ENCODE measurements at places on chromosomes 12 and 14.

GRCh38 chr14:48075487-48075886 is 400.1 kb upstream of the MDGA2 start:
- no peak for DNase-seq

DNA sequence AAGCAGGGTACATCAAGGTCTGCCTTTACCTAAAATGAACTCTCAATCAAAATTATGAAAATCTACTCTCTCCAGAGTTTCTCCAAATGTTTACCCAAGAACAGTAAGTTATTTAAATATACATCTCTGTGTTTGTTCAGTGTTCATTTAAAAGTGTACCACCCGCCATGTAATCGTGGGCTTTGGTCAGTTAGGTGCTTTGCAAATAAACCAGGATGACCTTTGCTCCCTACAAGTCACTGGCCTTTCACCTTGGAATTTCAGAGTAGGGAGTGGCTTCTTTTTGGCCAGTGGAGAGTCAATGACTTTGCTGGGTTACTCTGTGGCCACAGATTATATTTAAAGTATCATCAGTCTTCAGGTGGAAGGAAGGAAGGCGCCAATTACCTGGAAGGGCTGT is 74.6 kb upstream of the PTPRB start:
- DNase-seq, result no peak

GRCh38 chr14:85306024-85306423 is 223.9 kb upstream of the FLRT2 start:
- no peak for DNase-seq

GRCh38 chr12:11836282-11837151 is 187.0 kb downstream of the ETV6 start:
- no peak for DNase-seq

- DNase-seq, result no peak
Measured at GRCh38 chr12:32051511-32052211, 55.0 kb upstream of the BICD1 start.

DNA sequence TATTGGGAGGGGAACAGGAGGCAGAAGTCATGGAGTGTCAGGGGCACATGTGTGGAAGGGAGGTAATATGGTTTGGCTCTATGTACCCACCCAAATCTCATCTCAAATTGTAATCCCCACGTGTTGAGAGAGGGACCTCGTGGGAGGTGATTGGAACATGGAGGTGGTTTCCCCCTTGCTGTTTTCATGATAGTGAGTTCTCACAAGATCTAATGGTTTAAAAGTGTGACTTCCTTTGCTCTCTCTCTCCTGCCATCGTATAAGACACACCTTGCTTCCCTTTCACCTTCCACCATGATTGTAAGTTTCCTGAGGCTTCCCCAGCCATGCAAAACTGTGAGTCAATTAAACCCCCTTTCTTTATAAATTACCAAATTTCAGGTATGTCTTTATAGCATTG is 41.6 kb upstream of the CDK17 start:
- no peak for DNase-seq

DNA sequence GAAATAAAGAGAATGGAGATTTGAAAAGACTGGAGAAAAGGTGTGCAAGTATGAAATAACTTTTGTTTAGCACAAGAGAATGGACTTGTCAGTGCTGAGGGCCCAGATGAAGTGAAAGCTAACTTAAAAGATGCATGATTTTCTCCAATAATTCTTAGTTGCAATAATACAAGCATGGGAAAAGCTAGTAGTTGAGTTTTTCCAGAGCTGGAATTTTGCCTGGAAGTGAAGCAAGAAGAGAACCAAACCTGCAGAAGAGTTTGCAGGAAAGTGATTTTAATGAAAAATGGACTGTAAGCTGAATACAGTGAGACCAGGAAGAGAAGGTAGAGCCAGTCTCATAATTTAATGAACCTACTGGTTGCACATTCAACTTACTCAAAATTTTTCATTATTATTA is 69.3 kb upstream of the FSCB start:
- DNase-seq, result no peak

DNA sequence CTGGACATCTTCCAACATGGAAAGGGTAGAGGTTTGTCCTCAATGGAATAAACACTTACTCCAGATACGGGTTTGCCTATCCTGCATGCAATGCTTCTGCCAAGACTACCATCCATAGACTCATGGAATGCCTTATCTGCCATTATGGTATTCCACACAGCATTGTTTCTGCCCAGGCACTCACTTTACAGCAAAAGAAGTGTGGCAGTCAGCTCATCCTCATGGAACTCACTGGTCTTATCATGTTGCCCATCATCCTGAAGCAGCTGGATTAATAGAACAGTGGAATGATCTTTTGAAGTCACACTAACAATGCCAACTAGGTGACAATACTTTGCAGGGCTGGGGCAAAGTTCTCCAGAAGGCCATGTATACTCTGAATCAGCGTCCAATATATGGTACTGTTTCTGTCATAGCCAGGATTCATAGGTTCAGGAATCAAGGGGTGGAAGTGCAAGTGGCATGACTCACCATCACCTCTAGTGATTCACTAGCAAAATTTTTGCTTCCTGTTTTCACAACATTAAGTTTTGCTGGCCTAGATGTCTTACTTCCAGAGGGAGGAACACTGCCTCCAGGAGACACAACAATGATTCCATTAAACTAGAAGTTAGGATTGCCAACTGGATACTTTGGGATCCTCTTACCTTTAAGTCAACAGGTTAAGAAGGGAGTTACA is 140.4 kb downstream of the SLC35F4 start:
- DNase-seq, result no peak
